ENCODE measurements at places on chromosomes 4 and X. TPM values are rescaled to one million over a fixed set of nuclear protein-coding genes. Genes with fewer than 3 reads are reported as not detected.

DNA sequence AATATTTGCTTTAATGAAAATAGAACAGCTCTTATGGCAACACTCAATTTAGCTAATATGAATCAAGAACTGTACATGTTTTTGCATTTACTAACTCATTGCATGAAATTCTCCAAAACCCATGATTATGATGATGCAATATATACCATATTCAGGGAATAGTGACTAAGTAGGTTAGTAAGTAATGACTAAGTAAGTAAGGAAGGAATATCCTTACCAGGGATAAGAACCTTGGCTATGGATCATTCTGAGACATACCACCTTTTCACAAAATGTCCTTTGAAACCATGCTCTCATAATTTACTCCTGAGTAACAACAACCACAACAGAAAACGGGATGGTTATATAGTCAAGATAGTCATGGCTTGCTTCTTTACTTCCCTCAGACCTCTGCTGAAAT, 1513.0 kb downstream of the STIM2 start:
- DNase-seq: no peak

PAPSS1 gene
- polyA plus RNA-seq: 21.7 TPM

DNA sequence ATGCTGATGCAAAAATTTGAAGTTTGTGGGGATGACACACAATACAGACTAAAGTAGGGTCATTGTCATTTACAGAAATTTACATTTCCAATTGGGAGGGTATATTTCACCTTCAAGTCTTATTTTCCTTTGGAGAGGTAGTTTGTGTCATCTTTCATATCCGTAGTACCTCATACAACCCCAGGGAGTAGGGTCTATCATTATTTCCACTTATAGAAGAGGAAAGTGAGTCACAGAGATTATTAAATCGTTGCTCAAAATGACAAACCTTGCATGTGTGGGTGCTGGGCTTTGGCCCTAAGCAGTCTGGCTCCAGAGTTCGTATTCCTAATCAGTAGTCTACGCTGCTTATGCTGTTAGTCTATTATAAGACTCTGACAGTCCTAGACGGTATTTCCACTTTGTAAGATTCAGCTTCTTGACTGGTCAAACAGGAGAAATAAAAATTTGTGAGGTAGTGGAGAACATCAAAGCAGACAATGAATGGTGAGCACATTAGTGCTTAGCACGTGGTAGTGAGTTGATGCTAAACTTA, 516.5 kb downstream of the PCDH7 start:
- no peak for DNase-seq

DNA sequence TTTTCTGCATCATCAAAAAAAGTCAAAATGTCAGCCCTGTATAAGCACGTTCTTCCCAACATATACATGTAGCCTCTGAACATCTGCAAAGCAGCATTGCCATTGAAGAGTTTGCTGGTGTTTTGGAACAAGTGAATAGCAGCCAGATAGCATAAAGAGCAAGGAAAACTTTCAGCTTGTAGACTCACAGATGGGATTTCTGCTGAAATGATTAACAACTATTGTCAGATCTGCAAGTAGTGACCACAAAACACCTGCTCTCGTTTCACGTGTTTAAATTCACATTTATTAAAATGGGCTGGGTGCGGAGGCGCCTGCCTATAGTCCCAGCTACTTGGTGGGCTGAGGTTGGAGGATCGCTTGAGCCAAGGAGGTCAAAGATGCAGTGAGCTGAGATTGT, 123.7 kb downstream of the SPRY1 start:
- DNase-seq: no peak

DNA sequence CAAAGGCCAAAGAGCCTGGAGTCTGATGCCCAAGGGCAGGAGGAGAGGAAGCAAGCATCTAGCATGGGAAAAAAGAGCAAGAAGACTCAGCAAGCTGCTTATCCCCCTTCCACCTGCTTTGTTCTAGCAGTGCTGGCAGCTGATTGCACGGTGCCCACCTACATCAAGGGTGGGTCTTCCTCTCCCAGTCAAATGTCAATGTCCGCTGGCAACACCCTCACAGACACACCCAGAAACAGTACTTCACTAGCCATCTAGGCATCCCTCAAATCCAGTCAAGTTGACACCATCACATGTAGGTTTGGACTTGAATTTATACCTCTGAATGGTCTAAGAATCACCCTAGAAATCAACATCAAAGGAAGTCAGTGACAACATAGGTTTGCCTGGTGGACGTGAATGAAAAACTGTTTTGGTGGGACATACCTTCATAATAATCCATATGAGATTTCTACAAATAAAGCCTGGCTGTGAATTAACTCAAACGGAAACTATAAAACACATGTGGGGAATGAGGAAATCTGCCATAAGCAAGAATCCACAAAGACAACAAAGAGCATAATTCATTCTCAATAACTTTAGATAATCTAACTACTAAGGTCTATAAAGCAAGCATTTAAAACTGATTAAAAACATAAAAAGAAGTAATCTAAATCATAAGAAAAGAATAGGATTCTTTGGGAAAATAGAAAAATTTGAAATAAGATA, 185.8 kb upstream of the JADE1 start:
- DNase-seq: no peak

APLN gene
- polyA plus RNA-seq: not detected

PPP1R2C gene
- polyA plus RNA-seq: 3.7 TPM

GRCh38 chr4:15504041-15504440, 34.4 kb downstream of the CC2D2A start:
- no peak for DNase-seq

SLC16A2 gene
- polyA plus RNA-seq: not detected

MAGED2 gene
- polyA plus RNA-seq: 47.8 TPM

DNA sequence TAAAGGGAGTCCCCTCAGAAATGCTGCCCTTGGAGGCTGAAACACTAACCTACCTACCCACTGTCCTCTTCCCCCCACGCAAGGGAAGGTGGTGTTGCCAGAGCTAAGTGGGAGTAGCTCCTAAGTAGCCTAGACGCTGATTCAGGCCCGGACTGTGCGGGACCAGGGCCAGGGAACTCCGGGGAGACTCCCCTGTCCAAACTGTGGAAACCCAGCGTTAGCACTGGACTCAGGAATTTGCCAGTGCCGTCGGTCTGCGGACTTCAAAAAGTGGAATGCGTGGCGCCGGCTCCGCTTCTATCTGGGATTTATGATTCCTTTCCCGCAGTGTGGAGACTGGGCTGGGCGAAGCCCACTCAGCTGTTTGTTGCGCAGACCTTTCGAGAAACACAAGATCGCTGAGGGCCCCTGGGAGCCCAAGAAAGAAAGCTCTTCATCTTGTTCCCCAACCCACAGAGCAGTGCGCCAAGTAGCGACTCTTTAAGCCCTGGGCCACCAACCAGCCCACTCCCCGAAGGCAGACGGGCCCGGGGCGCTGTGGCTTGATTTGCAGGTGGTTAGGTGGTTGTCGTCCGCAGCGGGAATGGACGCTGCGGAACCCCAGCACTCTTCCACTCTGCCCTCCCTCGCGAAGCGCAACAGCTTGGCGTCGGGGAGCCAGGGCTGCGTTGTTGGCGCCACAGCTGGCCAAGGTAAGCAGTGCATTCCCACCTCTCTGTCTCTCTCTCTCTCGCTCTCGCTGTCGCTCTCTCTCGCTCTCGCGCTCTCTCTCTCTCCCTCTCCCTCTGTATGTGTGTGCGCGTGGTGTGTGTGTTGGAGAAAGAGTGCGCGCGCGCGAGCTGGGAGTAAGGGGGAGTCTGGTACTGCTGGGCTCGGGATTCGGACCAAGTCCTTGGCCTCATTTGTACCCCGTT, 2.0 kb downstream of the TMEM255A start:
- DNase-seq: peak; percentile 81

DNA sequence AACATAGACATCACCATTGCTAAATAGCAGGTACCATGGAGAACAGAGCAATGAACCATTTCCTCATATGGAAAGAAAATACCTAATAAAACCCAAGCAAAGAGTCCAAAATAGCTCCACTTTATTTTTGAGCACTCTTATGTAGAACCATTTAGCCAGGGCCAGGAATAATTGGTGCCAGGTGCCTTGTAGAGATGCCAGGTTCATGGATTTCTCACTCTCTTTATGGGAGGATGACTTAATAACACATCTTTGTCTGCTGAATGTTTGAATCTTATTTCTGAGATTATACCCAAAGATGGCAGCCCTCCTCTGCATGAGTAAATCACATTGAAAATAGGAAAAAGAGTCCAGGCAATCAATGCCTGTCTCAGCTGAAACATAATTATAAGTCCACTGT, 212.3 kb upstream of the SFRP2 start:
- DNase-seq: no peak

DNA sequence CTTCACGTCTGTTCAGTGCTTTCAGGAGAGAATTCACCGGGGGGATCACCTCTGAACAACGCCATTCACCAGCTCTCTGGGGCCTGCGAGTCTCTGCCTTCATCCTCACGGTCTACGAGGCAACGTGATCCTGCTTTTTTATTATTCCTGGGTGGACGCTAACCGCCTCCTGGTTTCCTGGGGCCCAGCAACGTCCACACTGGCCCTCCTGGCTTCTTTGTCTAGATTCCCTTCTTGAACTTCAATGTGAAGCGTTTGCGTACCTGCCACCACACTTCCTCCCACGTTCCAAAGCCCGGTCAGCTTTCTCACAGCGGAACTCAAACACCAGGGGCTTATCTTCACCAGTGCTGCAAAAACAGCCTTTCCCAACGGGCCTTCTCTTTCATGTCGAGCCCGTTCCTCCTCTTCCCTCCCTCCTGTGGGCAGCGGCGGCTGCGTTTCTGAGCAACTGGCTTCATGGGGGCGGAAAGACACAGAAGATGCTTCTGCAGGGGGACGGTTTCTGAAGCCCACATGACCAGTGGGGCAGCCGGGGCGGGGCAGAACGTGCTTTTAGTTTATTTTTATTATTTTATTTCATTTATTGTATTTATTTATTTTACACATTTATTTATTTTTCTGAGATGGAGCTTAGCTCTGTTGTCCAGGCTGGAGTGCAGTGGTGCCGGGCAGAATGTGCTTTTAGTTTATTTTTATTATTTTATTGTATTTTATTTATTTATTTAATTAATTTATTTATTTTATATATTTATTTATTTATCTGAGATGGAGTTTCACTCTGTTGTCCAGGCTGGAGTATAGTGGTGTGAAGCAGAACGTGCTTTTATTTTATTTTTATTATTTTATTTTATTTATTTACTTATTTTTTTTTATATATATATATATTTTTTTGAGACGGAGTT, 64.6 kb downstream of the CRLF2 start:
- DNase-seq: no peak

DNA sequence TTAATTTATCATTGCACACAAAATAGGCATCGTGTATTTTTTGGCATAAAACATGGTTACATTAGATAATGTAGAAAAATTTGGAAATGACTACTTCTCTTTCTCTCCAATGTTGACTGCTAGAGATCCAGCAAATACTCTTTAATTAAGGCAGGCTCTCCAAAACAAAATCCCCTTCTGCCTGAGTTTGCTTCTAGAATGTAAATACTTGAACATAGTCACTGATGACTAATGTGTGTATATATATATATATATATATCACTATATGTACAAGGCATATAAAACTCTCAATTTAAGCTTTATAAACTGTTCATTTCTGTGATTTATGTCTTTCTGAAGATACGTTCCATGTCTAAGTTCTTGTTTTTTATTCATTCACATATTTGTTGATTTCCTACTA, 67.2 kb upstream of the CAMK2D start:
- no peak for DNase-seq

Data from B cell (primary cell).